Lung (tissue), 17 donors: ENCODE measurements at places on chromosomes 4 and X.

GRCh38 chr4:27861802-27862201 lies 1001.2 kb downstream of the STIM2 start:
- no peak for DNase-seq

- peak; percentile 76 for DNase-seq
Observed at GRCh38 chrX:14528629-14529289, 577 bp upstream of the GLRA2 start.

GRCh38 chr4:79920163-79920853 lies 152.7 kb downstream of the ANTXR2 start:
- DNase-seq, result no peak

DNA sequence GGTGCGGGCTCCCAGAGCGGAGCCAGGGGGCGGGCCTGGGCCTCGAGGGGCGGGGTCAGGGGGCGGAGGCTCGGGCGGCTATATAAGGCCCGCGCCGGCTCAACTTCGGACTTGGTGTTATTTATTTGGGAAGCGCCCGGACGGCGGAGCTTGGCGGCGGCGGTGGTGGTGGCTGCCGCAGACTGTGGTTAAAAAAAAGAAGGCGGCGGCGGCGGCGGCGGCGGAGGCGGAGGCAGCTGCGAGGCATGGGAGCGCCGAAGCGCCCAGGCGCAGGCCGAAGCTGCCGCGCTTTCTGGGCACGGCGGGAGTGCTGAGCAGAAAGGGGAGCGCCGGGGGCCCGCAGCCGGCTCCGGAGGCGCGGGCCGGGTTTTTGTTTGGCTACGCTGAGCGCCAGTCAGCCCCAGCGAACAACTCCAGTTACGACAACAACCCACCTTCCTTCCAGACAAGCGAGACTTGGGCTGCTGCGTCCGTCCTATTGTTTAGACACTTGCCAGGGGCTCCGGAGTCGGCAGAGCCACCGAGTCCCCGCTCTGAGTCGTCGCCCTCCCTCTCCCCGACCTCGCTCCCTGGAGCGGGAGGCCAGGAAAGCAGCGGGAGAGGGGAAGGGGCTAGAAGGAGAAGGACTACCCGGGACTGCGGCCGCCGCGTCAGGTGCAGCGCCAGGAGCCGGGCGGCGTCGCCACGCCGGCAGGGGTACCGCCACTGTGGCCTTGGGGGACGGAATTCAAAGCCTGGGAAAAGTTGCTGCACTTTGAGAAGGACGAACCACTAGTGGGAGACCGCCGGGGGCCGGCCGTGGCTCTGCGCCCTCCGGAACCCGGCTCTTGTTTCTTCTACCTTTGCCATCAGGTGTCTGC lies at the start of gene SLIT2:
Gene SLIT2, plus strand, starts transcription at position 110 of the 860 bp plus-strand sequence. CDS start 1,911 bp downstream, outside the sequence.
- DNase-seq, result peak; percentile 95

DNA sequence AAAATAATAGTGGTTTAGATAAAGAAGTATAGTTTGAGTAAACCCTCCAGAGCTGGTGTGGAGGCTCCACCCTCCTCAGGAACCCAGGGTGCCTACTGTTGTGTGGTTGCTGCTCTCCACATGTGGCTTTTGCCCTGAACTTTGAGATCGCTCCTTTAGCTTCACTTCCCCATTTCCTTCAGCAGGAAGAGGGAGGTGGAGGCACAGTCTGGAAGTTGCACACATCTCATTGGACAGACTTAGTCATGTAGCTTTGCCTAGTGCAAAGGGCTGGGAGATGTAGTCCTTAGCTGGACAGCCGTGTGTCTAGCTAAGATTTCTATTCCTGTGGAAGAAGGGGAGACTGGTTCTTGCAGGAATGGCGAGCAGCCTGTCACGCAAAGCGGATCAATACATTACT lies 37.9 kb downstream of the RGS12 start:
- DNase-seq, result no peak

DNA sequence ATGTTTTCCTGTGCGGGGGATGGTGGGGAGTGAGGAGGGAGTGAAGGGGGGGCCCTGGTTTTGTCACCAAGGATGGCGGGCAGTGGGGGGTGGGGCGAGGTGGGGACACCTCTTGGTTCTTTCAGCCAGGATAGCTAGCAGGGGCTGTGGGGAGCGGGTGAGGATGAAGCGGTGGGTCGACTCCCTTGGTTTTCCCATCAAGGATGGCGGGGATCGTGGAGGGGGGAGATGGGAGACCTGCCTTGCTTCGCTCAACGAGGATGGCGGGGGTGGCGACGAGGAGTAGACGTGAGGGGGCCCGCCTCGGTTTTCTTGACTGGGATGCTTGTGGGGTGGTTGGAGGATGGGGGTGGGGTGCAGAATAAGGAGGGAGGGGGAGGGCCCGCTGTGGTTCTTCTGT lies 643 bp downstream of the FHL1 start:
- DNase-seq, result peak; percentile 38

DNA sequence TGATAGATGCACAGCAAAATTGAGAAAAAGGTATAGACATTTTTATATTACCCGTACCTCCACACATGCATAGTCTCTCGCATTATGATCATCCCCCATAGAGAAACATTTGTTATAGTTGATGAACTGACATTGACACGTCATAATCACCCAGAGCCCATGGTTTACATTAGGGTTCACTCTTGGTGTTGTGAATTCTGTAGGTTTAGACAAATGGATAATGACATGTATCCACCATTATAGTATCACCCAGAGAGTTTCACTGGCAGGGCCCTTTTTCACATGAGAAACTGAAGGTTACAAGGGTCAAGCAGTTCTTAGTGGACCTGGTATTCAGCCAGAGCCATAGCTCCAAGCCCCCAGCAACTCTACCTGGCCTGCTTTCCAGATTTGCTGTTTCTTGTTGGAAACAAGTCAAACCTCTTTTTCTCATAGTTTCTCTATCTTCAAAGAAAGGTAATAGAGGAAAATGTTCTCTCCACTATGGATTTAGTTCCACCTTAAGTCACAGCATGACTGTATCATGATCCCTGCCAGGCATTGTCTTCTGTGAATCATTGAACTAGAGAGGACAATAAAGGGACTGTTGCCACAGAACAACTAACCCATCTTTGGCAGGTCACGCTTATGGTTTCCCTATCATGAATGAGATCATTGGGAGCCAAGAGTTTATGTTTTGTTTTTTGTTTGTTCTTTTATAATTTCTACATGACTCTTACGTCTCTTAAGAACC lies 64.0 kb downstream of the HHIP start:
- DNase-seq, result no peak

GRCh38 chr4:7559741-7560395 lies 125.1 kb upstream of the PSAPL1 start:
- no peak for DNase-seq

DNA sequence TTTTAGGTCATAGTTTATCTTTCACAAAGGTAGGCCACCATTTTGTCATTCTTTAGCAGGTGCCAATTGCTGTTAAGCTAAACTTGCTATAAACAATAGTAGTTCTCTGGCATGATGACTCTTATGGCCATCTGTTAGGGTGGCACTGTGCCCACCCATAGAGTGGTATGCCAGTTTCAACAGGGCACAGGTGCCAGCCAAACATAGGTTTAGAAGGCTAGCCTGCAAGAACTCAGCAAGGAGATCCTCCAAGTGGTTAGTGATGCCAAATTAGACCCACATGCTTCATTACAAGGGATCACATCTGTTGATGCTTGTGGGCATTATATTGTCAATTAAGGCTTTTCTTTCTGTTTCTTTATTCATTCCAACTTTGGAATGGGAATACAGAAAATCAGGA lies 204.5 kb downstream of the FMR1NB start:
- DNase-seq, result no peak

- DNase-seq, result no peak
Observed at GRCh38 chr4:47088298-47088697, 56.9 kb downstream of the GABRB1 start.

- DNase-seq, result no peak
Observed at GRCh38 chr4:152104356-152104755, 343.5 kb upstream of the GATB start.

DNA sequence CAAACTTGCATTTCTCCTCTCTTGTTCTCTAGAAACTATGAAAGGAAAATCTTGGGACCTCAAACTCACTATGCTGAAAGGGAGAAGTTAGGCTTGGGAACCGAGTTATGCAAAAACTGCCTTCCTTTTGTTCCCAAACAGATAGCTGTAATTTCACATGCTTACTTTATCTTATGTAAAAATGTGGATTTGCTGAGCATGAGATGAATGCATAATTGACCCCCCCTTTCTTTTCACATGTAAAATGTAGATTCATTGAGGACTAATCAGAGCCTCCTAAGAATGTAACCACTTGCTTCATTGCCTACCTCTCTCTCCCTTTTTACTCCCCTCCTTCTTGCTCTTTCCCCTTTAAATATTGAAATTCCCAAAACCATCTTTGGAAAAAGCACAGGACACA lies 18.0 kb downstream of the TBC1D9 start:
- DNase-seq, result no peak

DNA sequence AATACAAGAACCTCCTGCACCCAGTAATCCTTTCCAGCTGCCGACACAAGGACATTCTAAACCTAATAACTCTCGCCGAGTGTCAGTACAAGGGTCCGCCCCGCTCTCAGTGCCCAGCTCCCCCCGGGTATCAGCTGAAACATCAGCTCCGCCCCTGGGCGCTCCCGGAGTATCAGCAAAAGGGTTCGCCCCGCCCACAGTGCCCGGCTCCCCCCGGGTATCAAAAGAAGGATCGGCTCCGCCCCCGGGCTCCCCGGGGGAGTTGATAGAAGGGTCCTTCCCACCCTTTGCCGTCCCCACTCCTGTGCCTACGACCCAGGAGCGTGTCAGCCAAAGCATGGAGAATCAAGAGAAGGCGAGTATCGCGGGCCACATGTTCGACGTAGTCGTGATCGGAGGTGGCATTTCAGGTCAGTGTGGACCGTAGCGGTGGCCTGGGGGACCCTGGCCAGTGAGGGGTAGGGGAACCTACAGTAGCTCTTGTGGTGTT lies at the start of gene MAOA:
Gene MAOA, plus strand, starts transcription at position 295 of the 490 bp plus-strand sequence. Its CDS starts 43 bp downstream, at position 338.
- peak; percentile 75 for DNase-seq

- no peak for DNase-seq
Observed at GRCh38 chrX:21559417-21559816, 98.7 kb downstream of the KLHL34 start.

GRCh38 chrX:29728639-29729038 lies 486.7 kb upstream of the MAGEB2 start:
- peak; percentile 33 for DNase-seq

DNA sequence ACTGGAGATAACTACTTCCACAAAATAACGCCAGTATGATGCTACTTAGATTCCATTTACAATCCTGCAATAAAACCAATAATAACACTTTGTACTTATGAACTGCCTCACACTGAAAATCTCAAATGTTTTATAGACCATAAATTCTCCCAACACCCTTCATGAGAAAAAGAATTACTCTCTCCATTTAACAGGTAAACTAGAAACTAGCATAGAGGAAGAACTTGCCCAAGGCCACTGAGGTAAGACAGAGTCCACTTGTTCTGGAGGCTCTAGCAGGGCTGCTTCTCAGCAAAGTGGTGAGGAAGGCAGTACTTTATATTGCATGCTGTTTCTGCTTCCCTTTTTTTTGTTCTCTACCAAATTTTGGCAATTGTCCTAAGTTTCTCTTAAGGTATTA lies 11.5 kb upstream of the BMP3 start:
- DNase-seq, result no peak

- DNase-seq, result no peak
Observed at GRCh38 chr4:146346276-146346675, 131.9 kb downstream of the REELD1 start.

DNA sequence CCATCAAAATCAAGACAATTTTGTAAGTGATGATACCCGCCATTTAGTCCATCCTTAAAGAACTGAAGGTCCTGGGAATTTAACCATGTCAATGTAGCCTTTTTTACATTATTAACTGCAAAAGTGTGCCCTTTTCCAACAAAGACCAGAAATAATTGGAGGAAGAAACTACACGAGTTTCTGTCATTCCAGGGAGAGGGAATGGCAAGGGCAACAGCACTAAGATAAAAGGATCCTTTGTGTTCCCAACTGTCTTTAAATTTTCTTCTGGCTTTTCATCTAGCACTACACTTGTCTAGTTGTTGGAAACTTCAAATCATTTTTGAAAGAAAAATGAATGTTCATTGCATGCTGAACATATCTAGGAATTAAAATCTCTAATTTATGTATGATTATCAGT lies 286.2 kb downstream of the GALNTL6 start:
- no peak for DNase-seq

GRCh38 chr4:73451981-73452747 lies 16.1 kb downstream of the AFP start:
- no peak for DNase-seq

DNA sequence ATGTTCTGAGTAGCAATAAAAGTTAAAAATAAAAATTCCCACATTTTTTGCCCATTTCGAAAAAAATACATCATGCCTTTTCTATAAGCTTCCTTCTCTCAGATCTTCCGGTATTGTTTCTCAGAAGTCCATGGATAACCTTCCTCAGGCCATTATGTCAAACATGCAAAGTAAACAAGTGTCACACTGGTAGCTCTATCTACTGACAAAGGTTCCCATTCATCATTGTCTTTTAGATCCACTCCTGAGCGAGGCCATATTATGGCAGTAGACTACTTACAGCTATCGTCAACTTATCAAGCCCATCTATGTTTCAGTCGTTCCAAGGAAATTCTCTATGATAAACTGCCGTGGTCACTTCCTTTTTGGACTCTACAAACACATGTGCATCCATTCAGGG lies 1068.2 kb downstream of the GLUD2 start:
- DNase-seq, result no peak

DNA sequence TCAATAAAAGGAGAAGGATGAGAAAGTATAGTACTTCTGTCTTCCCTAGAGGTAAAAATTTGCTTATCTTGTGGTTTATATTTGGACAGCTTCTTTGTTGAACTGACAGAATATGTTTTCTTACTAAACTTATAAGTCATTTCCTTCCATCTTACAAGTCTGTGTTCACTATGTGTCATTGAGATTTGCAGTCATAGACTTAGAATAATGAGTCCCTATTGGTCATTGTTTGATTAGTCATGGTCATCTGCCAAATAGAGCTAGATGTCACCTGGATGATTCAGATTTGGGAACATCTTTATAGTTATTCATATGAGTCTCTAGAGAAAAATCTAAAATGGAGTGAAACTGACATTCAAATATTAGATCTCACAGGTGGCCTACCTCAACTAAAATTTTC lies 51.5 kb downstream of the SPATA18 start:
- DNase-seq, result no peak

GRCh38 chr4:73653695-73654106 lies 33.5 kb upstream of the RASSF6 start:
- DNase-seq, result peak; percentile 81

DNA sequence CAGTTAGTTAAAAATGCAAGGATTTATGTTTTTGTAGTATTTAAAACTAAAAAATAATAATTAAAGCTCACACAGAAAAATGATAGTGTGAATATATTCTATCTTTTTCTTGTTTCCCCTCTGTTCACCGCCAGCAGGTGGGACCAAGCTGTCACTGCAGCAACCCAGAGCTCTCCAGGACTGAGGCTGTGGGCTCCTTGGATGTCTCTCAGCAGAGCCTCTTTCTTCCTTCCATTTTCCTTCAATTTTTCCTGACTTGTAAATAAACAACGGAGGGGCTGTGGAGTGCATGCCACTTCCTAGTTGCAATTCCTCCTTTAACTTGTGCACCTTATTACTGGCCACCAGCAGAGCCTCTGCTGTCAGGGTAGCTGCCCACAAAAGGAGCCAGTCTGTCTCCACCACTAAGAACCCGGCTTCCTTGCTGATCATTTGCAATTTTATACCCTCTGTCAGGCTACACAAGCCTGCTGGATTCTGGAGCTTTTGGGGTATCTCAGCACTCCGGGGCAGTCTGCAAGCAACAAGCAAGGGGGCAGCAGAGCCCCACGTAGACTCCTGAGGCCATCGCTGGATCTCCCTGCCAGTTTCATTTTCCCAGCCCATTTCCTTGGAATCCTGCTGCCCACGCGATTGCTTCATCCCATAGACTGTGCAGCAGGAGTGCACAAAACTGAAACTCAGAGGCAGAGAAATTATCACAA lies 1467.4 kb downstream of the C4orf33 start:
- DNase-seq, result peak; percentile 77
